Mononuclear cell (primary cell): ENCODE measurements at places on chromosomes 1 and 21. TPM values are rescaled to one million over a fixed set of nuclear protein-coding genes. Genes with fewer than 3 reads are reported as not detected.

CCDC185 gene
- not detected for total RNA-seq

CLCA1 gene
- not detected for total RNA-seq

AMY1A gene
- not detected for total RNA-seq

RAP1GAP gene
- total RNA-seq: 0.10 TPM

ATP1A2 gene
- 0.10 TPM for total RNA-seq

ANGPTL7 gene
- not detected for total RNA-seq

LRRC39 gene
- total RNA-seq: 1.3 TPM

KRTAP19-5 gene
- total RNA-seq: not detected

ATXN7L2 gene
- 4.4 TPM for total RNA-seq
